ENCODE measurements at places on chromosomes 3 and 15. TPM values are rescaled to one million over a fixed set of nuclear protein-coding genes. Genes with fewer than 3 reads are reported as not detected.
A peak's percentile ranks its signal among the peaks of the same experiment; 100 is the strongest.

Gene ZBTB47
- 2.6 TPM for total RNA-seq

DNA sequence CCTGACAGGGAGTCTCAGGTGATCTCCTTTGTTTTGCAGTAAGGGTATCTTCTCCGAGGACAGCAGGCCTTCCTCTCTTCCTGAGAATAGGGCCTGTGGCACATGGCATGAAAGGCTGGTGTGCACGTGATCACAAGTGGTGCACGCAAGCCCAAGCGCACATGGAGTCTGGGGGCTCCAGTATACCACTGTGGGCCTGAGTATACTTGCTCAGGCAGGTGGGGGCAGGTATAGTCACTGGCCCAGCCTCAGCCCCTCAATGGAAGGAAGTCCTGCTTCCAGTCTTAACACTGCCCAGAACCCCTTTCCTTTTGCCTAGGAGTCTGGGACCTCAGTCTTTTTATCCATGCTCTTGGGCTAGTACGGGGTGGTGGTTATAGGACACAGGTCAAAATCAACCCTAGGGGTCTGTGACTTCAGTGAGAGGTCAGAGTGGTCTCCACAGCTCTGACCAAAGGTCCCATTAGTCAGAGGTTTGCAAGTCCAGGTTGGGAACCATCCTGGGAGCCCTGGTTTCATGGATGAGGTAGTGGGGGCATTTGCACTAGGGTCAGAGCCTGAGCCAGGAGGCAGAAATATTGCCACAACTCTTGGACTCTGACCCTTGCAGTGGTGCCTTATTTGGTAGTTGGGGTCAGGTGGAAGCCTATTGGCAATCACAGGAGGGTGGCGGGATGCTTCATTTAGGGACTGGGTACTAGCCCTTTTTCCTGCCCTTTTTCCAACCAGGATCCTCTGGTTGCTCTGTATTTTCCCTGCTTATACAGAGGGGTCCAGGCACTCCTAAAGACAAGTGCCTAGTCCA is 823 bp upstream of the CCDC71 start:
- DNase-seq = no peak

Gene GPR176
- total RNA-seq = 5.3 TPM

- DNase-seq = no peak
Observed at GRCh38 chr3:181851063-181851462, 139.3 kb downstream of the SOX2 start.

DNA sequence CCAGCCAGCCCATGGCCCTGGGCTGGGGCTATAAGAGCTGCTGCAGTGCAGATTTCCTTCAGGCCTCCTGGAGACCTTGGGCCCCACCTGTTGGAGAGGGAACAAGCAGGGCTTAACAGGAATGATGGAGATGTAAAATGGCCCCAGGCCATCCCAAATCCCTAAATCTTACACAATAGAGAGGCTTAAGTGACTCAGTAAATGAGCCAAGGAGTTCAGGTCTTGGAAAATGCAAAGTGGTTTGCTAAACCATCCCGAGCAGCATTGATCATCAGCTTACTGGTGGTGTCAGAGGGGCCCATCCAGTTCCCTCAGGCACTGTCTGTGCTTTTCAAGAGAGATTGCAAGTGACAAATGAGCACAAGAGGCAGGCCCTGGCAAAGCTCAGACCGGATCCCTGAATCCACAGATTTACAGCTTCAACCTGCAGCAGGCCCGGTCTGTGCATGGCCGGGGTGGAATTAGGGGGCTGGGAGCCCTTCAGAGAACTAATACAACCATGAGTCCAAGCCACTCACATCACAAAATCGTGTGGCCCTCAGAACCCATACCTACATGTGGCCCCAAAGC is 325.4 kb downstream of the UACA start:
- DNase-seq = no peak

Gene ARL8B
- 90.9 TPM for total RNA-seq

Gene SUSD5
- 3.0 TPM for total RNA-seq

Gene STRA6
- not detected for total RNA-seq

GRCh38 chr15:101803676-101804075 is 367 bp downstream of the OR4F6 start:
- no peak for DNase-seq

DNA sequence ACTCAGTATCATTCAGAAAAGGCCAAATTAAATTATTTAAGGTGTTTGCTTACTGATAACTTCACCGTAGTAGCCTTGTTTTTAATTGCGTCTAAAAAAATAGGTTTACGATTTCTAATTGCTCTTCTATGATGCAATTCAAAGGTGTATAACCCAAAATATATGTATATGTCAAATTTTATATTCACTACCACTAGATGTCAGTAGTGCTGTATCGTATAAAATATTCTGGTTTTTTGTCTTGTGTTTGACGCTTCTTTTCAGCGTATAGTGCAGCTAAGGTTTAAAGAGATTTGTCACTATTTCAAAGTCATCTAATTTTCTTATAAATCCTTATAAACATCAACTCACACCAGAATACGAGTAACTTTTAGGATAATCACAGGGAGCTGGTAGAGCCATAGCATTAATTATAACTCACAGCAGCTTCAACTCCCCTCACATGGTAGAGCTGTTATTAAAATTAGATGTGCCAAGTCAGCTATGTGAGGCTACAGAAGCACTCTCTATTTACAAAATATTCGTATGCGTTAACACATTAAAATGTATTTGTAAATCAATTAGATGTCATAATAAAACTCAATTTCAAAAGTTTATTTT is 3.5 kb downstream of the PFN2 start:
- DNase-seq = peak; percentile 72

- peak; percentile 66 for DNase-seq
Observed at GRCh38 chr3:58307639-58308215, 1.4 kb downstream of the HTD2 start.

DNA sequence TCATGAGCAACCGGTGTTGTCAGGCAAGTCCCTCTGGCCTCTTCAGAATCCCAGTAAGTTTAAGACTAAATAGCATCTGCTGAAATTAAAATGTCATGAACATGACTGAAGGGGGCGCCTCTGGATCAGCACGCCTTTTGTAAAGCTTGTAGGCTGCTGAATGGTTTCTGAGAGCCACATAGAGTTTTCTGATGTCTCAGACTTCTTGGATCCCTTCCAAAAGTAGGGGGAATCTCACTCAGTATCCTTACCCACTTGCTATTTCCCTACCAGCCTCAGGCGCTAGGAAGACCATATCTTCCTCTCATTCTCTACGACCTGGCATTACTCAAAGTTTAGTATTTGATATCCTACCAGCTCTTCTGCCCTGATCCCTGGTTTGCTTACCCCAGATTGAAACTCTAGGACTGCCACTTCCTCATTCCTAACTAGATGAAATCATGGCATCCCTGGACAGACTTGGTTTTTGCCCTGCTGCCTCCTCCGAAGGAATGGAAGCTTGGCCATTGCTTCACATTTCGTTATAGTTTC is 62.7 kb upstream of the CD47 start:
- DNase-seq = peak; percentile 85

- no peak for DNase-seq
Observed at GRCh38 chr3:98525494-98525893, 2.8 kb upstream of the CLDND1 start.

DNA sequence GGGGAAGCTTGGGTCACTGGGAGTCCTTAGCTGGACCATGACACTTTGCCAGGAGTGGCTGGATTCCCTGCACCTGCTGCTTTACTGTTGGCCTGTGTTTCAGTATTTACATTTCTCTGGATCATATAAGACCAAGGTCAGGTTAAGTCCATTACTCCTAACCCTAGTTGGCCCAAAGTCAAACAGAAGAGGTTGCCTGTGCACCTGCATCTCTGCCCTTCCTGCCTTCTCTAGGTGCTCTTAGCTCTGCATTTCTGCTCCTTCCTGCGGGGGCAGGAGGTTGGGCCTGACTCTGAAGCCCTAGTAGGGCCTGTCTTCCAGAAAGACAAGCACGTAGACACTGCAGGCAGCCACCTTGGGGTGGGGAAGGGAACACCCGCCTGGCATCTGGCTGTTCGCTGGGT is 124.3 kb downstream of the RPLP1 start:
- no peak for DNase-seq

DNA sequence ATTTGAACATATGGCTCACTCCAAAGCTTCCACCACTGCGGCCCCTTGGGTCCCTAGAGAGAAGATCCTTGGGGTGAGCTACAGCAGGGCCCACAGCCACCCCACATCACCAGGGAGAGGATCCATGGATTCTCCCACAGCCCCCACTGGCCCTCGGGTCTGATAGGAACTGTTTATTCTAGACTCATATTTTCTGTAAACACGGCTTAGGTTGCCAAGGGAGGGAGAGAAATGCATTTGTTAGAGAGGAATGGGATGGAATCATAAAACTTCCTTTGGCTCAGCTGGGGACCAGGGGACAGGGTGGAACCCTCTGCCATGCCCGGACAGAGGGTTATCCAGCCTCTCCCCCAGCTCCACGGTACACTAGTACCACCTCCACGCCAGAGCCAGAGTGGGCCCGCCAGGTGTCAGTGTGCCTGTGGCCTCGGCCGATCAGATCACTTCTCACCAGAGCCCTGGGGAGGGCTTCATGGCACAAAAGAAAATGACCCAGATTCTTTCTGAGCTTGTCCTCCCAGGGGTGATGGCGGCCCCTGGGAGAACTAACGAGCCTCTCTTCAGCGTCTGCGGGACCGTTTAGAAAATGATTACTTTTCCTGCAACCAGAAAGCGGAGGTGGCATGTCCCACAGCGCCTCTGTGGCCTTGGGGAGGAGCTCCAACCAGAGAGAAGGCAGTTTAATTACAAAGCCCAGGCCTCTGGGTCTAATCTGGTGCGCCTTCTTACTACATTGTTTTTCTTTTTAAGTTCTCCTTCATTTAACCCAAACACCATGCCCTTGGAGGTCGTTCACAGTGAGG is 33.7 kb downstream of the ADCY5 start:
- no peak for DNase-seq

Gene SEMA3G
- total RNA-seq = 0.40 TPM

GRCh38 chr15:60935130-60935529 is 294.0 kb downstream of the RORA start:
- DNase-seq = no peak

DNA sequence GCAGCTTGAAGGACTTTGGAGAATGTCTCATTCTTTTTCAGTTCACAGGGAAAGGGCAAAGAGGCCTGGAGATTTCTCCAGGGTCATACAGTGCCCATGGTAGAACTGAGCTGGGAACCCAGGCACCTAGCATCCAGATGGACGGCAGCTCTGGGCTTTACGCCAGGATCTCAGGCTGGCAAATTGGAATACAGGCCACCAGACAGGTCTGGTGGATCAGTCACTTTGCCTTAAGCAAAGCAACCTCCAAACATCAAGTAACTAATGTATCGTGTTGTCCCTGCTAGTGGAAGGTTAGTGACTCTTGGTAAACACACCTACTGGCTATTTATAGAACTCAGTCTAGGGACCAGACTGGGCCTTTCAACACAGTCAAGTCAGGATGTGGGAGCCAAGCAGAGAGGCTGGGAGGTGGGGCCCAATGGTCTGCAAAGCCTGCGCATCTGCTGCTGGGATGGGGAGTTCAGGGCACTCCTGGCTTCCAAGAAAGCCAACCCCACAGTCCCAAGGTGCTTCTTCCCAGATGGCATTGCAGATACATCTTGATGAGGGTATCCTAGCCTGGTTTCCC is 30.2 kb downstream of the RPLP1 start:
- DNase-seq = no peak

GRCh38 chr3:178174201-178174915 is 361.9 kb upstream of the KCNMB2 start:
- DNase-seq = no peak

GRCh38 chr3:99741588-99741987 is 76.1 kb upstream of the CMSS1 start:
- DNase-seq = no peak

Gene ACP3
- 0.26 TPM for total RNA-seq

- no peak for DNase-seq
Observed at GRCh38 chr3:135082706-135083105, 287.6 kb downstream of the EPHB1 start.

DNA sequence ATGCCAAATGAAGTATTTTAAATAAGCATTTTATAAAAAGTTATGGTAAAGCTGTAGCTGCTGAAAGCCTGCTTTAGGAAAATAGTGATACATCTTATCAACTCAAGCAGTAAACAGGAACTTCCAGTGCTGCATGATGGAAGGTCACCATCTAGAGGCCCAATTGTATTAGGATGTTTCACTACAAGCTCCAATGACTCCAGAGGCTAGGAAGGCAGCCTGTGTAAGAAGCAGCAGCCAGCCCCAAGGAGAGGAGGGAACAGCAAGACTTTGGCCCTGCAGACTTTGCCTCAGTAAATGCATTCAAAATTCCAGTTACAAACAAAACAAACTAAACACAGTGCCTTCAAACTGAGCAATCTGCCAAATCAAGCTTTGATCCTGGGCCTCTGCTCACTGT is 32.1 kb downstream of the ILDR1 start:
- DNase-seq = peak; percentile 35

Gene GOLGA6L4
- total RNA-seq = 0.32 TPM

Gene KNG1
- not detected for total RNA-seq

- DNase-seq = no peak
Observed at GRCh38 chr15:68298882-68299381, 21.4 kb downstream of the FEM1B start.

Gene EDEM1
- total RNA-seq = 19.1 TPM

- no peak for DNase-seq
Observed at GRCh38 chr3:64908251-64908685, 220.5 kb upstream of the ADAMTS9 start.

- peak; percentile 31 for DNase-seq
Observed at GRCh38 chr3:136891934-136892855, 30.2 kb downstream of the NCK1 start.

GRCh38 chr15:96234109-96234892 is 96.2 kb upstream of the NR2F2 start:
- no peak for DNase-seq

DNA sequence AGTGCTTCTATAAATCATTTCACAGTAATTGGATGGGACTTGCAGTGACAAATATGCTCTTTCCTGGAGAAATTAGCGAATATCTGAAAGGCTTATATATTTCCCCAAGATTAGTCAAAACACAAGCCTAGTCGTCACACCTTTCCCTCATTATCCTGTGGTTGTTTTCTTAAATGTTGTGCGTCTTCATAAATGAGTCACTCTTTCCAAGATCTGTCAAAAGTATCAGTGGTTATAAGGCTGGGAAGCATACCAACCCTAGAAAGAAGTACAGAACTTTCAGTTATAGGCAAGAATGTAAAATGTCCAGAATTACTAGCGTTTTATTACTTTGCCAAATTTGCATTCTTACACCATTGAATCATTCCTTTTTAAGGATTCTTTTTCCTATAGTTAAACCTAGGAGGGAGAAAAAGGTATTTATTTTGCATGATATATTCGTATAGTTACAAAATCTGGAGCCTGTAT is 33.6 kb downstream of the TMEM212 start:
- DNase-seq = no peak

Gene SCAANT1
- total RNA-seq = not detected

GRCh38 chr15:96264351-96264798 is 66.1 kb upstream of the NR2F2 start:
- no peak for DNase-seq

DNA sequence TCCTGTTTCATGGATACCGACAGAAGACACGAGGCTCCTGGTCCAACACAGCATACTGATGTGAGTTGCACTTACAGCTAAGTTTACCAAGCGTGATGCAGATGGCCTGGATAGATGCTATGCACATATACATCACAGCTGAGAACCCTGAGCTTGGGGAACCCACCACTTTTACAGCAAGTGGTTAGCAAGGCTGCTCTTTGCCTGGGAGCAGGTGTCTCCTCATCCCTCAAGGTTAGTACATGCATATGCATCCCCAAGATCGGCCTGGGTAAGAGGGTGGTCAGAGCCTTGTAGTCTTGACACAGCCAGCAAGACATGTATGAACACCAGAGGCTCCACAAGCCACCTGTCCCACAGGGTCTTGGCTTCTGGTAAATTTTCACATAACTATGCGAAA is 28.3 kb downstream of the LRRC2 start:
- no peak for DNase-seq
